Ovary (tissue), 10 donors: ENCODE measurements at places on chromosomes 5 and 9. TPM values are rescaled to one million over a fixed set of nuclear protein-coding genes. Genes with fewer than 3 reads are reported as not detected.

The KCNT1 gene
- polyA plus RNA-seq = 2.0 TPM

The CAMK2A gene
- polyA plus RNA-seq = 1.2 TPM

The FIBCD1 gene
- polyA plus RNA-seq = not detected

The ADAMTS16 gene
- polyA plus RNA-seq = 16.9 TPM

The NR6A1 gene
- polyA plus RNA-seq = 1.5 TPM

The NPR2 gene
- 54.4 TPM for polyA plus RNA-seq
